ENCODE measurements at places on chromosomes 5 and 9.

- DNase-seq, result no peak
Observed at GRCh38 chr9:91562416-91562815, 138.8 kb upstream of the NFIL3 start.

GRCh38 chr9:556675-557074 lies 284.8 kb upstream of the DMRT1 start:
- no peak for DNase-seq

- DNase-seq, result no peak
Observed at GRCh38 chr5:127804886-127805426, 101.8 kb downstream of the CCDC192 start.

GRCh38 chr9:73067074-73067473 lies 84.6 kb upstream of the ANXA1 start:
- DNase-seq, result no peak

DNA sequence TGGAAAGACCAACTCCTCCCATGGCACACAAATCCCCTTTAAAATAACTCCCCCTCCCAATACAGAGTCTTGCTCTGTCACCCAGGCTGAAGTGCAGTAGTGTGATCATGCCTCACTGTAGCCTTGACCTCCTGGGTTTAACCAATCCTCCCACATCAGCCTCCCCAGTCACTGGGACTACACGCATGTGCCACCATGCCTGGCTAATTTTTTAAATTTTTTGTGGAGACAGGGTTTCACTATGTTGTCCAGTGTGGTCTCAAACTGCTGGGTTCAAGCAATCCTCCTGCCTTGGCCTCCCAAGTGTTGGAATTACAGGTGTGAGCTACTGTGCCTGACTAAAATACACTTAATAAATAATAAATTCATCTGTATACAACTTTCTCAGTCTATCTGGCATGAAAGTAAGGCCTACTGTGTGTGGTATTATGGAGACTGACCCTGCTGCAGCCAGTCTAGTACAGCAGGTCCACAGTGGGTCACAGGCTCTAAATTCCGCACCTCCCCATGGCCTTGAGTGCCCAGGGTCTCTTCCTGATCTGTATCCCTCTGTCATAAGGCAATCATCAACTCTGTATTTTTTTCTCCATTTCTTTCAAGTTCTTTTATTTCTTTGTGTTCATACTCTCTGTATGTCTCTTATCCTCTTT lies 169.4 kb downstream of the MAPKAP1 start:
- DNase-seq, result no peak

GRCh38 chr9:79007701-79008483 lies 563.9 kb upstream of the TLE4 start:
- DNase-seq, result no peak

DNA sequence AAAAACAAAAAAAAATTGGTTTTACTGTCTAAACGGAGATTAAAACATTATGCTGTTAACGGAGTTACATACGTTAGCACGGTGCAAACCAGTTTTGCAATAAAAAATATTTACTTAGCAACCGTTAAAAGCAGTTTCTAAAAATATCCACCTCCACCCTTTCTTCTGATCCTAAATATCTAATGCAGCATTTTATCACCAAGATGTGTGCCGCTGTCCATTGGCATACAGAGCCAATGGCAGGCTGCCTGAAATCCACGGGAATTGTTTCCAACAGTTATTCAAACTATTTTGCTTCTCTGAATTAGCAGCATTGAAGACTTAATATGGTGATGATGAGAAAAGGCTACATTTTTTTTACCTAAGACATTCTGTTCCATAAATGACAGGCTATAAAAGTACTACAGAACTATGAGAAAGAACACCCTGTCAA lies 61.6 kb downstream of the CSNK1A1 start:
- peak; percentile 63 for DNase-seq

- no peak for DNase-seq
Observed at GRCh38 chr9:9615086-9615485, 997.7 kb downstream of the PTPRD start.

DNA sequence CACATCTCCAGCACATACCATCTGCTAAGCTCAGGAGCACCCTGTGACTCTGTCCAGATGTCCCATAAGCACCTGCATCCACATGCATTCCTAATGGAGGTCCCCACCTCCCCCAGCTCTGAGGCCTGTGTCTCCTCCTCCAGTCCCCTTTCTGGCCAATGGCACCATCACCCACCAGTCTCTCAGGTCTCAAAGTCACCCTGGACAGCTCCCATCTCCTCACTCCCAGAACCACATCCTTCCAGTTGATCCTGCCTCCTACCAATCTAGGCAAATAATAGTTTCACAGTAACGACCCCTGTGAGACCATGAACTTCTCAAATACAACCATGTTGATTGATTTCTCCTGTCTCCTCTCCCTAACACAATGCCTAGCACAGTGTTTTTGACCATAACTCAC lies 40.1 kb downstream of the GGTA1 start:
- DNase-seq, result no peak

DNA sequence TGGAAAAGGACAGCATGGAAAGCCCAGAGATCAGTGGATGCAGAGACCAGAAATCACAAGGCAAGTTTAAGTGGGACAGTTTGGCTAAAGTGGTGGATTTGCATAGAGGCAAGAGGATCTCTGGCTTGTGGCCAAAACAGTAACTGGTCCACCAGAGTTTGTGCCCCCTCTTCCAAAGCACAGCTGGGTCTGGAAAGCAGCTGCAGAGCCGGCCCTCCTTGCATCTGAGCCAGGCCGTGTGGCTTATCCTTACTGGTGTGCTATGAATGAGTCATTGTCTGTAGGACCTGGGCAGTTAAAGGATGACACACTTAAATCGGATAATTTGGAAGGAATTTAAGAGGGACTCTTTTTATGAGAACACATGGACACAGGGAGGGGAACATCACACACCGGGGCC lies 146.6 kb downstream of the PIP5K1B start:
- no peak for DNase-seq

DNA sequence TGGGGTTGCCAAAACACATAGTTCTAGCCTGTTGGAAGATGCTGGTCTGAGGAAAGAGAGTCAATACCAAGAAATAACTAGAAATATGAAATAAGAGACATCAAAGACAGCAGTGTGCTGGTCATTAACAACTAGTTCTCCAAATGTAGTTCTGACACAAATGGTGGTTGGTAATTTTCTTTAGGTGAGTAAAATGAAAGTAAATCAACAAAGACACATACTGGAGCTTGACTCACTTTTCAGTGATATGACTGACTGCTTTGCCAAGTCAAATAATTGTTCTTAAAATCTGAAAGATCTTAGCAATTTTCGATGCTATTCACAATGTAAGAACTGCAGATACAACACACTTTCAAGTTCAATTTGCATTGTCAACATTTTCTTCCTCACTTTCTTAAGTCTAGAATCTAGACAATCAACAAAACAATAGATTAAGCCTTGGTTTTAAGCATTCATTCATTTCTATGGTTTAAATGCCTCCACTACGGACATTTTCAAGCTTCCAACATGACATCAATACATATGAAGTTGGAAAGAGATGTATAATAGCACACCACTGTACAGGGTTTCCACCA lies 166.8 kb upstream of the MAP3K1 start:
- DNase-seq, result no peak

GRCh38 chr5:120958877-120959485 lies 494.9 kb downstream of the PRR16 start:
- DNase-seq, result no peak

GRCh38 chr5:17103461-17103860 lies 114.0 kb upstream of the BASP1 start:
- DNase-seq, result no peak

GRCh38 chr5:151288180-151288579 lies 15.4 kb downstream of the SLC36A3 start:
- DNase-seq, result no peak

DNA sequence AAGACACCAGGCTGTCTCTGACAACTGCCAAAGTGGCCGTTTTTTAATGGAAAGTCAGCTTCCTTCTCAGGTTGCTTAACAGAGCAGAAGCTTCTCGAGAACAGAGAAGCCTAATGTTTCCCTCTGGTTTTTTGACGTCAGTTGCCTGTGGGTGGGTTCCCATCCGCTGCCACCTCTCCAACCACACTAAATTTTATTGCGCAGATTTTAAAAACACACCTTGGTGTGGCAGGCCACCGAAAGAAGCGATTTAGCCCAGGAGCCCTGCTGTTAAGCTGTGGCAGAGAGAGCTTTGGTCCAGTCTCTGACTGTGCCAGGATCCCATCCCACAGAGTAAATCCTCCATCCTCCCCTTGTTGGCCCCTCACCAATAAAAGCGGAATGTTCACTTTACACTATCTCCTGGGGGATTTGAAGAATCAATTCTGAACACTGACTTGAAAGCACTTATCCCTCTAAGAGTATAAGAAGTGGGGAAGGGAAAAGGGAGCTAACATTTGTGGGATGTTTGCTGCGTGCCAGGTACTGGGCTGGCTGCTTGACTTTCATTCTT lies 181.6 kb downstream of the AOPEP start:
- peak; percentile 59 for DNase-seq

DNA sequence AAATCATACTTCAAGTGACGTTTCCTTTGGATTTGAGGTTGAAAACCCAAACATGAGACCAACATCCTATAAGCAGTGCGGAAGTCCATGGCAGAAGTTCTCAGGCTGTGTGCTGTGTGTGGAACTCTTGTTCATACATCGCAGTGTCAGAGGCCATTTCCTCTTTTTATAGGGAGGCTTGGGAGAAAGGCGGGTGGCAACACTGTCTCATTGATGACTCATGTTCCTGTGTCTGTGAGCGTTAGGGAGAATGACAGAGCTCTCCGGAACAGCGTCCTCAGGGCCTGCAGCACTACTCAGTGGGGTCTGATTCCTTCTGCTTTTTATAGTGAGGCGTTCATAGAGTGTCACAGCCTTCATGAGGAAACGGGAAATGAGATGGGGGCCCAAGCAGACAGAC lies 98.8 kb upstream of the BASP1 start:
- peak; percentile 94 for DNase-seq

DNA sequence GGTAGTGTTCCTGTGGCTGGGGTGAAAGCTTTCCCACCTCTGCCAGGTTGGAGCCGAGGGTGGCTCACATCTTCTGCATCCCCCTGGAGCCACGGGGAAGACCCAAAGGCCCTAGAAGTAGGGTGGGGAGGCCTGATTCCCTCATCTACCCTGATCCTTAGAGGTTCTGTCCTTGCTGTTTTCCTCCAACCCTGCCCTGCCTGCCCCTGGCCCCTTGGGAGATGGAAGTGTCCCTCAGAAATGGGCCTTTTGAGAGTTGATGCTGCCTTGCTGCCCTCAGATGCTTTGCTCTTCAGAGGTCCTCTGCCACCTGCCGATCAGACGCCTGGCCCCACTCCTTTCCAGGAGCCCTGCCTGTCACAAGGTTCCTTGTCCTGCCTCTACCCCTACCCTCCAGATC lies 6.3 kb downstream of the CCL19 start:
- DNase-seq, result no peak

DNA sequence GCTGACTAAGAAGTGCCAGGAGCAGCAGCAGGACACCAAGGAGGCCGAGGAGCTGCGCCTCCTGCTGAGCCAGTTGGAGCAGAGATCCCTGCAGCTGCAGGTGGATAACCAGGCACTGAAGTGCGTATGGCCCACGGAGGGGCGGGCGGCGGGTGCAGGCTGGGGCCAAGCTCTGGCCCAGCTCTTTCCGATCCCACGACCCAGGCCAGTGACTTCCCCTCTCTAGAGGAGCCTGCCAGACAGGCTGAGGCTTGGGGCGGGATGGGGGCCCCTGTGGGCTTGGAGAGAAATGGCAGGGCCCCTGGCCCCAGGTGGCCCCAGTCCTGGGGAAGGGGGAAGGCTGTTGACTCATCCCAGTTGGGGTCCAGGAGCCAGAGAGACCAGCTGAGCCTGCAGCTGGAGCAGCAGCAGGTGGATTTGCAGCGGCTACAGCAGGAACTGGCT lies 3.6 kb downstream of the PTRH1 start:
- no peak for DNase-seq

DNA sequence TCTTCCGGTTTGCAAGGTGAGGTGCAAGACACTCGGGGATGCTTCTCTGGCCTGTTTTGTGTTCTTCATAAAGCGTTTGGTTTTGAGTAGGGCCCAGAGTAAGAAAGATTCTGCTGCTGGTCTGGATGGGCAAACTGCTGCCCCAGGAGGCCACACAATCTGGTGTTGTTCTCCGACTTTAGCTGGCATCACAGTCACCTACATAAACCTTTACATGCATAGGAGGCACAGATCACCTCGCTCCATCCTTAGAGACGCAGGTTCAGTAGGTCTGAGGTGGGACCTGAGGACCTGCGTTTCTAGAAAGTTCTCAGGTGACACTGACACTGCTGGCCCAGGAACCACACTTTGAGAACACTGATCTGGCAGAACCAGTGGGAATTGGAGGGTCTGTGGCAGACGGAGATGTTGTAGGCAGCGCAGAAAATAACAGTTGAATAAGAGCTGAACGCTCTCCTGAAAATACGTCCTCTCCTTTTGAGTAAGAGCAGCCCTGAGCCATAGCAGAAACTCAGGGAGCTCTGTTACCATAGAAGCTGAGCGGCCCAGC lies 3.9 kb upstream of the SLC6A3 start:
- no peak for DNase-seq

DNA sequence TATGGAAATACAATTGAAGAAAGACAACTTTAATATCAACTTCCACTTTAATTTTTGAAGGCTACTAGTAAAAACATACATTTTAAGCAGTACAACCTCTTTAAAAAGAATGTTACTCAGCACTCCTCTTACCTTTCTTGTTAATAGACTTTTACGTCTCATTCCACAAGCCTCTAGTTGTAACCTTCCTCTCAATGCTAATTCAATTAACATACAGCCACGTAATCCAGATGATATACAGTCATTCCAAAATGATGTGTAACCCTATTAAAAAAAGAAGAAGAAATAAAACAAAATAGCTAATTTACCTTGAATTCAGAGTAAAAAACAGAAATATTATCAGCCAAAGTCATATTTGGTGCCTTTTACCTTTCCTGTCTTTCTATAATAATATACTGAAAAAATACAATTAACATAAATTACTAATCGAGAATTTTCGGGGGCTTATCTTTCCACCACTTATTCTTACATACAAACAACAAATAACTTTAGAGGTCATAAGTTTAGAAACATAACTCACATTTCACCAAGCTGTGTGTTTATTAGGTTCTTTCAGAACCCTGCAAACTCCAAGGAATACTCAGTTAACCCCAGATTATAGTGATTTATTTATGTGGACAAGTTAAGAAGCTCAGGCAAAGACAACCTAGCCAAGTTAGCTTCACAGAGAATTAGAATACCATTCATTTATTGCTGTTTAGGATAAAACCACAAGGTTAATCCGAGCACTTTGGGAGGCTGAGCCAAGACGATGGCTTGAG lies 30.3 kb downstream of the GOLPH3 start:
- no peak for DNase-seq

GRCh38 chr5:36491856-36492255 lies 114.5 kb upstream of the SLC1A3 start:
- no peak for DNase-seq

All from astrocyte of the spinal cord (primary cell).